Esophagus squamous epithelium (tissue), 5 donors: ENCODE measurements at places on chromosomes 13 and 19. TPM values are rescaled to one million over a fixed set of nuclear protein-coding genes. Genes with fewer than 3 reads are reported as not detected.

NOSIP gene
- 40.0 TPM for total RNA-seq

SCEL gene
- total RNA-seq: 366 TPM

DENND1C gene
- 0.88 TPM for total RNA-seq

SYCN gene
- not detected for total RNA-seq

MRPS31 gene
- 24.2 TPM for total RNA-seq

HOMER3 gene
- 29.5 TPM for total RNA-seq

- no peaks in the 10 kb centered on the region for H3K36me3 ChIP-seq
- no peak for DNase-seq
- no peaks in the 10 kb centered on the region for H3K4me1 ChIP-seq
- H3K4me3 ChIP-seq: no peak overlapping the region
- no peak overlapping the region for H3K27ac ChIP-seq
These were observed 181.3 kb downstream of the PCDH9 start for GRCh38 chr13:67048821-67049150.

DNA sequence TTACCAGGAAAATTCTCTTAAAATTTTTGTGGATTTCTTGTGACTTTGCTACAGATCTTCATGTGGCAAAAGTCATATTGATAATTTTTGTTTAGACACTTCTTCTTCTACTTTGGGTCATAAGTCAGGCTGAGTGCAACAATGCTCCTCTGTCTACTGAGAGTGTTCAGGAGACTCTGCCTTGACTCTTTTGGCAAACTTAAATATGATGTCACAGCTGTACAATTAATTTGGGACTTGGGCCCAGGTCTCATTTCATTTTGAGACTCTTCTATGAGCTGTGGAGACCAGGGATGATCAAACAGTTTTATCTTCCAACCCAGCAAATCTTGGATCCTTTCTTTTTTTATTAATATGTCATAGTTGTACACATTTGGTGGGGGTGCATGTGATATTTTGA is 19.7 kb upstream of the IPO5 start:
- no peaks in the 10 kb centered on the region for H3K27me3 ChIP-seq
- no peak overlapping the region for H3K4me3 ChIP-seq
- H3K4me1 ChIP-seq: no peaks in the 10 kb centered on the region
- H3K36me3 ChIP-seq: no peaks in the 10 kb centered on the region
- no peak for DNase-seq

- no peak for DNase-seq
- H3K27me3 ChIP-seq: peaks cover 3% of the 10 kb centered on the region
- no peaks in the 10 kb centered on the region for H3K36me3 ChIP-seq
These were observed 5.2 kb downstream of the KLK13 start for GRCh38 chr19:51059715-51060114.

- no peaks in the 10 kb centered on the region for H3K27me3 ChIP-seq
- H3K27ac ChIP-seq: no peak overlapping the region
- H3K36me3 ChIP-seq: no peaks in the 10 kb centered on the region
- H3K4me1 ChIP-seq: no peaks in the 10 kb centered on the region
- H3K4me3 ChIP-seq: no peak overlapping the region
These were observed 51.1 kb upstream of the ZNRF4 start for GRCh38 chr19:5403968-5404640.

DNA sequence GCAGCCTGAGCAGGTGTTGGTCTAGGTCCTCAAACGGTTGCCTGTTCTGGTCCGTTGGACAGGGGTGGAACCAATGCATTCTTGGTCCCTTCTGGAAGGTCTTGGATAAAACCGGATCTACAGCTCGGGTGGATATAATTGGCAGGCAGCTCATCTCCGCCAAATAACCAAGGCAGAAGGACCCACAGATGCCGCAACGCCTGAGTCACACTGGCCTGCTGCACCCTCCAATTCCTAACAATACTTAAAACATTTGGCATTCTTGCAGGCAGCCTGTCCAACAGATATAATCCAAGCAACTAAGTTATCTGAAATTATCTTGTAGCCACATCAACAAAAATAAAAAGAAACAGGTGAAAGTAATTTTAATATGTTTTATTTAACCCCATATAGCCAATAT is 59.0 kb upstream of the FGF14 start:
- no peak overlapping the region for H3K4me3 ChIP-seq
- no peak overlapping the region for H3K27ac ChIP-seq
- no peaks in the 10 kb centered on the region for H3K36me3 ChIP-seq
- DNase-seq: no peak
- no peaks in the 10 kb centered on the region for H3K27me3 ChIP-seq

DNA sequence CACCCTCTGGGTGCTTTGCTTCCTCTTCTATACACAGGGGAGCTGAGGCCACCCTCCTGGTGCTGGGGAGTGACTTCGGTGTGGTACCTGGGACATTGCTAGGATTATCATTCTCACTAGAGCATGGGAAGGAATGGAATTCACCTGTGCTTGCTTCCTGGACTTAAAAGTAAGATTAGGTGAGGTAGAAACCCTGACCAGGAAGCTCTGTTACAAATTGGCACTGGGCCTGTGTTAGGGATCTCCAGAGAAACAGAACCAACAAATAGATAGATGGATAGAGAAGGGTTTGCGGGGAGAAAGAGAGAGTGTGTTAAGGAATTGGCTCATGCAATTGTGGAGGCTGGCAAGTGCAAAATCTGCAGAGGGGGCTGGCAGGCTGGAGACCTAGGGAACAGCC is 13.9 kb upstream of the SIAH3 start:
- no peaks in the 10 kb centered on the region for H3K4me1 ChIP-seq
- no peak overlapping the region for H3K4me3 ChIP-seq
- H3K27me3 ChIP-seq: peaks cover 22% of the 10 kb centered on the region
- no peak overlapping the region for H3K27ac ChIP-seq

DNA sequence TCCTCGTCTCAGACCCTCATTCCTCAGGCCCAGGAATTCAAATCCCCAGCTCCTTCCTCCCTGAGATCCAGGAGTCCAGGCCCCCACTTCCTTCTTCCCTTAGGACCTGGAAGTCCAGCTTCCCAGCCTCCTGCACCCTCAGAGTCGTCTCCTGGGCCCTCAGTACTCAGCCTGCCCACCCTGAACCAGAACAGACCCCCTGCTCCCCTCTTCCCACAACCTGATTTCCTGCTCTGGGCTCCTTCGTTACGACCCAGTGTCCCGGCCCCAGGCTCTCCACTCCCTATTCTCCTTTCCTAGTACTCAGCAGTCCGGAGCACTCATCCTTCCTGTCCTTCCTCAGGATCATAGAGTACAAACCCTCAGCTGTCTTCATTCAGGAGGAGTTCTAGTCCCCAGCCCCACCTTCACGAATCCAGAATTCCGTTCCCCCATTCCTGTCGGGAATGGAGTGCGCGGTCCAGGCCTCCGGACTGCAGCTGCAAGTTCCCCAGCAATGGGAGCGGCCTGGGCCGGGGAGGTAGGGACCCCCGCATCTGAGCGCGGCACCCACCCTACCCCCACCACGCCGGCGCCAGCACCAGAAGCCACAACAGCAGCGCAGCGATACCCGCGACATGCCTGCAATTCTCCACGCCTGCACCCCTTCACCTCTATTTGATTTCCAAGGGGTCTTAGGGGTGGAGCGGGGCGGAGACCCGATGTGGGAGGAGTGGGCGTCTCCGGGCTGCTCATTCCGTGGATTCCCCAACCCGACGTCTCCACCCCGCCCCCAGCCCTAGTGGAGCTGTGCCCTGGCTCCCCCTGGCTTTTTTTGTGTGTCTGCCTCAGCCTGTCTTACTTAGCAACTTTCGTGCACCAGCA is 12.7 kb downstream of the EGLN2 start:
- peak overlapping the region; percentile 87 for H3K27ac ChIP-seq
- H3K27me3 ChIP-seq: no peaks in the 10 kb centered on the region
- peaks cover 45% of the 10 kb centered on the region for H3K4me1 ChIP-seq
- H3K4me3 ChIP-seq: peak overlapping the region; percentile 66

- H3K27ac ChIP-seq: no peak overlapping the region
- no peaks in the 10 kb centered on the region for H3K36me3 ChIP-seq
- no peak overlapping the region for H3K4me3 ChIP-seq
- no peaks in the 10 kb centered on the region for H3K27me3 ChIP-seq
- H3K4me1 ChIP-seq: no peaks in the 10 kb centered on the region
- no peak for DNase-seq
These were observed 385.7 kb downstream of the DCT start for GRCh38 chr13:94093652-94094315.

- H3K27ac ChIP-seq: no peak overlapping the region
- H3K27me3 ChIP-seq: no peaks in the 10 kb centered on the region
- H3K36me3 ChIP-seq: no peaks in the 10 kb centered on the region
- no peak for DNase-seq
These were observed 230.5 kb downstream of the FGF9 start for GRCh38 chr13:21901336-21901735.

- no peaks in the 10 kb centered on the region for H3K36me3 ChIP-seq
- no peak overlapping the region for H3K4me3 ChIP-seq
- no peaks in the 10 kb centered on the region for H3K4me1 ChIP-seq
- DNase-seq: no peak
- no peak overlapping the region for H3K27ac ChIP-seq
These were observed 78.7 kb downstream of the IPO5 start for GRCh38 chr13:98032168-98032567.

DNA sequence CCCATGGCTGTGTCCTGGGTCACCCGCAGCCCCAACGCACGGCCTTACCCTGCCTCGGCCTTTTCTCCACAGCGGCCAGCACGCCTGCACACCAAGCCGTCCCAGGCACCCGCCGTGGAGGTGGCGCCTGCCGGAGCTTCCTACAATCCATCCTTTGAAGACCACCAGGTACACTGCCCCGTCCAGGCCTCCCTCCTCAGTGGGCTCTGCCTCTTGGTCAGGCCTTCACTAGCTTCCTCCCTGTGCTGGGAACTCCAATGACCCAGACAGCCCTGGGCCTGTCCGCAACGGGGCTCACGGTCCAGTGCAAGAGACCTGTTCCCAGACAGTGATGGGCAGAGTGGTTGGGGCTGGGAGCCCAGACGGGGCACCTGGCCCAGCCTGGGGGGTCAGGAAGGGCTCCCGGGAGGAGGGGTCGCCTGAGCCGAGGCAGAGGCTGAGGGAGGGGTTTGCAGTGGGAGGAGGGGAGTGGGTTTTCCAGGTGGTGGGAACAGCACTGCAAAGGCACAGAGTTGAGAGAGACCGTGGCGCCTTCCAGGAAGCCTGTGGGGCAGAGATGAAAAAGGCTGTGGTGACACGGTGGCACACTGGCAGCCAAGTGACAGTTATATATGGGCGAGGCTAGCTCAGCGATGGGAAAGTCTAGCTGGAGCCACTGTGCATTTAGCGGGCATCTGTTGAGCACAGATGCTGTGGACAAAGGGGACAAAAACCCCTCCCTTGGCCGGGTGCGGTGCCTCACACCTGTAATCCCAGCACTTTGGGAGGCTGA is 7.3 kb downstream of the NOP53 start:
- H3K4me1 ChIP-seq: peaks cover 26% of the 10 kb centered on the region
- H3K36me3 ChIP-seq: peaks cover 71% of the 10 kb centered on the region
- H3K4me3 ChIP-seq: no peak overlapping the region
- no peak for DNase-seq
- no peaks in the 10 kb centered on the region for H3K27me3 ChIP-seq

DNA sequence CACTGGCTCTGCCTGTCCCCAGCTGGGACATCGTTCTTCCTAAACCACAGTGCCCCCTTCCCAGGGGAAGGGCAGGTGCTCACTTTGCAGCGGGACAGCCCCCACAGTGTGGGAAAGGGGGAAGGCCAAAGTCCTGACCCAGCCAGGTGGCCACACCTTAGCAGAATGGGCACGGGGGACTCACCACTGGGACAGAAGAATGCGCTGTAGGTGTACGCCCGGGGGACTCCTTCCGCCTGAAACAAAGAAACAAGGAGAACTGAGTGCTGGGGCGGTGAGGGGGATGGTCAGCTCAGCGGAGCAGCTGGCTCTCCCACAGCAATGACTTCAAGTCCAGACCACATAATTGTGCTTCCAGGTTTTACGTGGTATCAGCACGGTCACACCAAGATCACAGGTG is 49.4 kb downstream of the F2RL3 start:
- H3K27me3 ChIP-seq: no peaks in the 10 kb centered on the region
- no peak overlapping the region for H3K27ac ChIP-seq
- DNase-seq: no peak
- no peaks in the 10 kb centered on the region for H3K36me3 ChIP-seq
- no peak overlapping the region for H3K4me3 ChIP-seq

GRCh38 chr19:55172741-55173140 is 6.3 kb upstream of the DNAAF3 start:
- peaks cover 26% of the 10 kb centered on the region for H3K27me3 ChIP-seq
- H3K4me1 ChIP-seq: peaks cover 8% of the 10 kb centered on the region
- no peak overlapping the region for H3K4me3 ChIP-seq
- DNase-seq: no peak
- no peak overlapping the region for H3K27ac ChIP-seq
- no peaks in the 10 kb centered on the region for H3K36me3 ChIP-seq

- no peaks in the 10 kb centered on the region for H3K27me3 ChIP-seq
- H3K4me3 ChIP-seq: no peak overlapping the region
- no peak overlapping the region for H3K27ac ChIP-seq
These were observed 1.9 kb downstream of the GNG14 start for GRCh38 chr19:12689581-12690216.

GRCh38 chr19:31555634-31556215 is 206.5 kb upstream of the TSHZ3 start:
- H3K36me3 ChIP-seq: no peaks in the 10 kb centered on the region
- no peak overlapping the region for H3K27ac ChIP-seq
- no peak overlapping the region for H3K4me3 ChIP-seq
- no peaks in the 10 kb centered on the region for H3K4me1 ChIP-seq

DNA sequence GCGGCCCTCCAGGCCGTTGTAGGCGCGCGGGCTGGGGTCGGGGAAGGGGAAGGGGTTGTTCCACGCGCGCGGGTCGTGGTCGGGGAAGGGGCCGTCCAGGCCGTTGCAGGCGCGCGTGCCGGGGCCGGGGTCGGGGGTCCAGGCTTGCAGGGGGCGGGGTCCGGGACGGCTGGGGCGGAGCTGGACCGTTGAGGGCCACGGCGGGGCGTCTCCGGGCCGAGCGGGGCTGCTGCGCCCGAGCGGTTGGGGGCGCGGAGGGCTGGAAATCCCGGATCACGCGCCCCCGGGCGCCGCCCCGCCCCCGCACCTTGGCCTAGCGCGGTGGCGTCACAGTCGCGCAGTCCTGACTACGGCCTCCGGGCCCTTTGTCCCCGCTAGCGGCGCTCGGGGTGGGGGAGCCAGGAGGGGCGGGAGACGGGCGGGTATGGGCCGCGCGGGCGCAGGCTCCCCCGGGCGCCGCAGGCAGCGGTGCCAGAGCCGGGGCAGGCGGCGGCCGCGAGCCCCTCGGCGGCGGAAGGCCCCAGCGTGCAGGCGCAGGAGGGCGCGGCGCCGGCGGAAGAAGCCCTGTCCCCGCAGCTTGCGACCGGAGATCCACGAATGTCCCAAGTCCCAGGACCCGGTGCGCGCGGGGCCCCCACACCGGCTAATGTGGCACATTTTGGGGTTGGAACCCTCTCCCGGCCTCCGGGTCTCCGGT is 665 bp downstream of the GPX4 start:
- H3K36me3 ChIP-seq: peaks cover 21% of the 10 kb centered on the region
- no peak for DNase-seq
- peaks cover 55% of the 10 kb centered on the region for H3K4me1 ChIP-seq
- H3K27ac ChIP-seq: peak overlapping the region; percentile 95
- H3K4me3 ChIP-seq: peak overlapping the region; percentile 67
